ENCODE measurements at places on chromosomes 5 and 9.

DNA sequence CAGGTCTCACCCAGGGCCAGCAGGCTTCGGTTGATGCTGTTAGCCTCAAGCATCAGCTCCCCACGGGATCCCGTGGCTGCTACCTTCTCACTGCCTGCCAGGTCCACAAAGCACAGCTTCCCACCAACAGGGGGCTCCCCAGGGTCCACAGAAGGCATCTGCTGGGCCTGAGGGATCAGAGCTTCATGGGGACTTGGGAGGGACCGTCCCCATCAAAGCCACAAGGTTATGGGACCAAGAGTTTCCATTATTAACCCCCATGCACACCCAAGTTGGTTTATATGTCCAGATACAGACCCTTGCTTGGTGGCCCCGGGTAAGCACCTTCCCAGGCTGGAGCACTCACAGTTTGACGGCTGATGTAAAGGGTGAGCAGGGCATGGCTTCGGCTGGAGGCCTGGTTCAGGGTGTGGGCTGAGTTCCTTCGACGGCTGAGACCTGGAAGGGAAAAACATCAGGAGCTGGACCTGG, 3.0 kb downstream of the KIF12 start:
- no peak for DNase-seq

- no peak for DNase-seq
These were observed 59.3 kb downstream of the AHRR start for GRCh38 chr5:380701-381309.

GRCh38 chr9:128393145-128393775, 22.1 kb downstream of the URM1 start:
- no peak for DNase-seq

GRCh38 chr5:36664766-36665165, 58.4 kb downstream of the SLC1A3 start:
- DNase-seq = no peak

DNA sequence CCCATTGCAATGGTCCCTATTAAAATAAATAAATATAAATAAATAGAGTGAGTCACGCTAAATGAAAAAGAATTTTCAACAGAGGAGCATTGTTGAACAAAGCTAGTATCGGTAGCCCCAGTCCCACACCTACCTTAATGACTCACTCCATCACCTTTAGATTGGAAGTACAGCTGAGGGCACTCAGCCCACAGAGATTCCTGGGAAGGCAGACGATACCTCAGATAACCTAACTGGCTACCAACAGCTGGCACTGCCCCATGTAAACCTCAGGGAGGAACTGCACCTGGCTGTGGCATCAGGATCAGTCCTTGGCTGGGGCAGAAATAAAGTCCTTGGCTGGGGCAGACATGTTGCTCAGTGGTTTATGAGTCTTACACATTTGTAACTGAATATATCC, 49.3 kb downstream of the SPRY4 start:
- DNase-seq = no peak

DNA sequence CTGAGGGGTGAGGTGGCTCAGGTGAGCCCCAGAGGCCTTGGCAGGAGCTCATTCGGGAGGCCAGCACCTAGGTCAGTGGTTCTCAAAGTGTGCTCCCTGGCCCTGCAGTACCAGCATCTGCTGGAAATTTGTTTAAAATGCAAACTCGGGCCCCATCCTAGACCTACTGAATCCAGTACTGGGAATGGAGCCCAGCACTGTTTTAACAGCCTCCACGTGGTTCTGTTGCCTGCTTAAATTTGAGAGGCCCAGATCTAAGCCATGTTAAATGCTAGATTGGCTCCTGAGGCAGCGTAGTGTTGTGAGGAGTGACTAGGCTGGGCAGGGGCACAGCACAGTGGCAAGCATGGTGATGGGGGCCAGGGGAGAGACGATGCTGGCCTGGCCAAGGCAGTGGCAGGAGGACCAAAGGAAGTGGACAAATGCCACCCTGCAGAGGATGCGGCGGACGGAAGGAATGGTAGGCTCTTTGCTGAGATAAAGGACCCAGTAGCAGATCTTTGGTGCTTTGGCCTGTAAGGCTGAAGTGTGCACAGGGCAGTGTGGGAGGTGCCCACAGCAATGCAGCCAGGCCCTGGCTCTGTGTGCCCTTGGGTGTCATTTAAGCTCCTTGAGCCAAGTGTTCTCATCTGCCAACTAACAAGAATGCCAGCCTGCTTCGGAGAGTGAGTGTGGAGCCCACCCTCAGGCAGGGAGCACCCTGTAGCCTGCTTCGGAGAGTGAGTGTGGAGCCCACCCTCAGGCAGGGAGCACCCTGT, 4.2 kb downstream of the PRR7 start:
- DNase-seq = no peak

GRCh38 chr5:116686438-116686837, 111.8 kb upstream of the SEMA6A start:
- DNase-seq = no peak

DNA sequence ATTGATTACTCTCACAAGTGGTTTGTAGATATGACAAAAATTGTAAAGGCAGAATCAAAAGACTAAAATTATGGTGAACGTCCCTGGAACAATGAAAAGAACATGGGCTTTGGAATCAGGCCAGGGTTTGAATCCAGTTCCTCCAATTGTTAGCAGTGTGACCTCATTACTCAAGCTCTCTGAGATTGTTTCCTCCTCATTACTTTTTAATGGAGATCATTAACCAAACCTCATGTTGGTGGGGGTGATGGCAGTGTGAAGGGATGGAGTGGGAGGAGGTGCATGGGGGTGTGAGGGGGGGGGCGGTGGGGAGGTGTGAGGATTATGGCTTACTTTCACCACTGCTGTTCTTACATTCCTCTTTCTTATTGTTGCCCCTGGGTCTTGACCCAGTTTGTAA, 44.1 kb upstream of the FOXE1 start:
- no peak for DNase-seq

DNA sequence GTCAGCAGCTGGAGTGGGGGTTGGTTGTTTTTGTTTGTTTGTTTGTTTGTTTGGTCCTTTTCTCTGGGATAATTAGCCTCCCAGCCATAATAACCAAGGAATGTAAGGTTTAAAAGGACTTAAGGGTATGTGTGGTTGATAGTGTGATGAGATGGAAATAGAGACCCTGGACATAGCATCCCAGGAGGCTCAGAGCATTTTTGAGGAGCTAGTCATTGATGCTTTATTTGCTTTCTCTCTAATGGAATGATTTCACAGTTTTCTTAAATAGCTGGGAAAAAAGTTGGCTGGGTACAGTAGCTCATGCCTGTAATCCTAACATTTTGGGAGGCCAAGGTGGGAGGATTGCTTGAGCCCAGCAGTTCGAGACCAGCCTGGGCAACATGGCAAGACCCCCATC, 45.1 kb downstream of the TTC1 start:
- DNase-seq = no peak

- DNase-seq = no peak
These were observed 374.7 kb downstream of the PTPRD start for GRCh38 chr9:10238087-10238486.

GRCh38 chr9:126317513-126317912, 9.1 kb upstream of the MVB12B start:
- no peak for DNase-seq

DNA sequence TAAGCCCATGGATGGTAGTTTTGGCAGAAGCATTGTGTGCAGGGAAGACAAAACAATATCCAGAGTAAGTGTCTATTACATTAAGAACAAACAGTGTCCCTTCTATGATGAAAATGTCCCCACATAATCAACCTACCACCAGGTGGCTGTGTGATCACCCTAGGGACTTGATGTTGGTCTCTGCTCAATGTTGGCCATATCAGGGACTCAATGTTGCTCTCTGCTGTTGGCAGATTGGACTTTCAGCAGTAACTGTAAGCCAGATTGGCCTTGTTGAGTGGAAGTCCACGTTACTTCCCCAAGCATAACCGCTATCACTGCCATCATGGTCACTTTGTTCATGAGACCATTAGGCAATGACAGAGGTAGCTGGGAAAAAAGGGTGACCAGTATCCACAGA, 52.8 kb upstream of the PRSS3 start:
- DNase-seq = no peak

GRCh38 chr9:18825656-18826170, 207.3 kb downstream of the SAXO1 start:
- no peak for DNase-seq

DNA sequence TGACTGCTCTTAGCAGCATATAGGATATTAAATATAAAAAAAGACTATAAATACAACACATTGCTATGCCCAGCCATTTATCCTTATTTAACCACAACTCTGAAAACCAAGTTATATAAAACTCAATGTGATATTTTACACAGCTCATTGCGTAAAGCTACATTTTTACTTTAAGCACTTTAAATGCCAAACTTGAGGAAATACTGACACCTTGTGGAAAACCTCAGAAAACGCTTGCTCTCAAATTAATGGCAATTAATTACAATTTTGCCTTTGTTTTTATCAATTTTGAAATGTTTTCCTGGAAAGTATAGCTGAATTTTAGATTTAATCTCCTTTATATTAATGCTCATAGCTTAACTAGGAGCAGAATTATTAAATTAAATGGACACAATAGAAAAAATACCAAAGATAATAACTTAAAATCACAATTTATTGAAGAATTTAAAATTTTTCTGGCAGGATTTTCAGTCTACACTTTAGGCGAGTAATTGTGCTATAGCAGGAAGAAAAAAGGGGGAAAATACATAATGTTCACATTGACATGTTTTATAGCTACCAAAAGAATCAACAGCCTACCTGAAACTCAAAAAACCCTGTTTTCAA, 25.2 kb upstream of the PLAC8L1 start:
- no peak for DNase-seq

GRCh38 chr5:157283434-157283833, 17.5 kb downstream of the CYFIP2 start:
- no peak for DNase-seq

GRCh38 chr5:156675395-156675794, 174.7 kb upstream of the PPP1R2B start:
- DNase-seq = no peak

GRCh38 chr5:10424124-10424731, 17.5 kb upstream of the ROPN1L start:
- DNase-seq = no peak

DNA sequence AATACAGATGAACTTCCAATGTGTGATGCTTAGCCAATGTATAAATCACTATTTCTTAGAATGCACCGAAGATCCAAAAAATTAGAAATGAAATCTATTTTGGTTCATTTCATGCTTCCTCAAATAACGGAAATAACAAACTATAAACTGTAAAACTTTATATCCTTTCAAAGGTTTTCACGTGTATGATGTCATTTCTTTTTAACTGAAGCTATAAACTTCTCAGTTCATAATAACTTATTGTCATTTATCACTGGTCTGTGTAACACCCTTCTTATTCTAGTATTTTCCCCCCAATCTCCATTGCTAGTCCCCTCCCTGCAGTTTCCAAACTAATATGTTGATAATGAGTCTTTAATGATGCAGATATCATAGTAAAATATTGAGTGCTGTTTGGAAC, 36.4 kb downstream of the DMRT2 start:
- no peak for DNase-seq

DNA sequence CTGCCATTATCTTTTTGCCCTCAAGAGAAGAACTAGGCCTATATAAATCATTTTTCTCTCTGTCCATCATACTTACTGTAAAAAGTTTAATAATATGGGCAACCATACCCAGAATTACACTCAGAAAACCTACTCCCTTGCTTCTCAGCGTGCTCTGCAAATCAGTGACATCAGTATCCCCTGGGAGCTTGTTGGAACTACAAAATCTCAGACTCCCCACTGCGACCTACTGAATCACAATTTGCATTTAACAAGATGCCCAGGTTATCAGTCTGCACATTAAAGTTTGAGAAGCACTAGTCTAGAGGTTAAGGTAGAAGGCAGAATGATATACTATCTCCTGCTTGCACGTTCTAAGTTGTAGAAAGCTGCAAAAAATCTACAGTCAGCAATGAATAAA, 127.2 kb downstream of the MLLT3 start:
- DNase-seq = no peak

DNA sequence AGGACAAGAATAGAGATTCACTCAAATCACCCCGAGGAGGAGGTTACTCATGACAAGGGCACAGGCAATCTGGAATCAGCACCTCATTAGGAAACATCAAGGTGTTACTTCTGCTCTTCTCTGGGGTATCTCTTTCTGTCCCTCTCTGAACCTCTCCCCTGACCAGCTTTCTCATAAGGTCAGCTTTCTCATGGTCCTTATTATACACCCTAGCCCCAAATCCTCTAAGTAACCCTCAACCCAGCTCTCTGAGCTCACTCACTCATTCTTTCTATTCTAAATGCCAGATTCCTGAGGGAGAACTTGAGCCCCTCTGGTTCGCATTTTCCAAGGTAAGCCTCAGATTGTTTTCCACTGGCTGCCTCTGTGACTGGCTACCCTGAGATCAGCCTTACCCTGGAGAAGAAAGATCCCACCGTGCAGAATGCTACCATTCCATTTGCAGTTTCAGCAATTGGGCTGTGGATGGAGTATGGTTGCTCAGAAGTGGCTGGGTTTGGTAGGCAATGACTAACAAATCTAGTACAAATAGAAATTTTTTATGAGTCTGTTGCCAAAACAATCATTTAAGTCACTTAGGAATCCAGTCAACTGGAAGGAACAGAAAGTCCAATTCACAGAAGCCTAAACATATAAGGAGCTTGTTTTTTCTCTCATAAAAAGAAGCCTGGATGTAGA, 9.0 kb upstream of the TIMD4 start:
- no peak for DNase-seq

- no peak for DNase-seq
These were observed 120.5 kb downstream of the C5orf15 start for GRCh38 chr5:133847886-133848285.

GRCh38 chr5:26761045-26761444, 277.3 kb downstream of the CDH9 start:
- DNase-seq = no peak

DNA sequence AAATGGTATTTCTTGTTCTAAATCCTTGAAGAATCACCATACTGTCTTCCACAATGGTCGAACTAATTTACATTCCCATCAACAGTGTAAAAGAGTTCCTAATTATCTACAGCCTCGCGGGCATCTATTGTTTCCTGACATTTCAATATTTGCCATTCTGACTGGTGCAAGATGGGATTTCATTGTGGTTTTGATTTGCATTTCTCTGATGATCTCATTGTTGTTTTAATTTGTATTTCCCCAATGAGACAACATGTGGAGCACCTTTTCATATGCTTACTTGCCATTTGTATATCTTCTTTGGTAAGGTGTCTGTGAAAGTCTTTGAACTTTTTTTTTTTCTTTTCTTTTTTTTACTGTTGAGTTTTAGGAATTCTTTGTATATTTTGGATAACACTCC, 473.6 kb downstream of the KCTD16 start:
- no peak for DNase-seq

GRCh38 chr5:159262472-159262858, 625 bp upstream of the UBLCP1 start:
- no peak for DNase-seq

GRCh38 chr5:121748686-121749085, 103.0 kb upstream of the FTMT start:
- no peak for DNase-seq

GRCh38 chr5:88226881-88227450, 41.7 kb downstream of the TMEM161B start:
- DNase-seq = no peak

- no peak for DNase-seq
These were observed 2.4 kb upstream of the SLC6A18 start for GRCh38 chr5:1222621-1223277.

GRCh38 chr5:116292321-116292720, 207.5 kb downstream of the COMMD10 start:
- DNase-seq = no peak
